Dorsolateral prefrontal cortex (tissue), 122 donors: ENCODE measurements at places on chromosomes 16 and 17.

DNA sequence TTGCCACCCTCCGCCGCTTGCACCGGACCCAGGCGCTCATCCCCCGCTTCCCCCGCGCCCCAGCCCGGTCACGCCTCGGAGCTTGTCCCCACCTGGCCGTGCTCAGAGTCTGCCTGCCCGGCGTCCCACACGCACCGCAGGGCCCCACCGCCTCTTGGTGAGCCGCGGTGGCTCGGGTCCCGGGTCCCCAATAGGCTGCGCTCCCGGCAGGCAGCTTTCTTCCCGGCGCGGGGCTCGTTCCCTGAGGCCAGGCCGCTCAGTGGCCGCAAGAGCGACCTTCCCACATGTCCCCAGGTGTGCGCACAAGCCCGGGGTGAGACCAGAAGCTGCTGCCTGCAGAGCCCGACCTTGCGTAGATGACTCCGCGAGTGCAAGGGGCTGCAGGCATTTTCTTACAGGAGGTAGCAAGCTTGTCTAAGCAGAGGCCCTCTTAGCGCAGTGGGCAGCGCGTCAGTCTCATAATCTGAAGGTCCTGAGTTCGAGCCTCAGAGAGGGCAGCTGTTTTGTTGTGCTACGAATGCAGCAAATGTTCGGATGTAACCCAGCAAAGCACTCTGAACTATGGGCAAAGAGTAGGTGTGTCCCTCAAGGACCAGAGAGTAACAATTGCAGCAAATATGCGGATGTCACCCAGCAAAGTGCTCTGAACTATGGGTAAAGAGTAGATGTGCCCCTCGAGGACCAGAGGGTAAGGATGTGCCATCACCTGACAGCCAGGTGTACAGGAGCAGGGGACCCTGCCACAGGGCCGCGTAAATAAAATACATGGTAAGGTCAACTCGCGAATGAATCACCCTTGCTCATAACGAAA, 15.6 kb downstream of the TLE7 start:
- no peak for DNase-seq

GRCh38 chr17:31495022-31495885, 103.8 kb downstream of the RAB11FIP4 start:
- DNase-seq: no peak

GRCh38 chr17:65389949-65390348, 171.5 kb downstream of the AXIN2 start:
- no peak for DNase-seq

DNA sequence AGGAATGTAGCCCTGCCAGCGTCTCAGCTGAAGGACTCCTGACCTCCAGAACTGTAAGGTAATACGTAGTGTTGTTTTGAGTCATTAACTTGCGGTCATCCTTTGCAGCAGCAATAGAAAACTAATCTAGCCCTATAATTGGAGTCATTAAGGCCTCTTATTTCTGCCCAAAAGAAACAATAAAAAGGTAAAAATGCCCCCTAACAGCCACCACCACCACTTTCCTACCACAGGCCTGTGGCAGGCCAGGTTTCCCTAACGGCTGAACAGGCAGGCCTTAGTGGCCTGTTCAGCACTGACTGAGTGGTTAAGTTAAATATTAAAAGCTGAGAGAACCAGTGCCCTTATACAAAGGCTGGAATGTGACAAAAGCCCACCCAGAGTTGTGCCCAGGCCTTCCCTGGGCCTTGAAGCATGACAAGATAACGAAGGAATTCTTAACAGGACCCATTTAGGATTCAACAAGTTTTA, 286.5 kb upstream of the ERCC4 start:
- DNase-seq: no peak

DNA sequence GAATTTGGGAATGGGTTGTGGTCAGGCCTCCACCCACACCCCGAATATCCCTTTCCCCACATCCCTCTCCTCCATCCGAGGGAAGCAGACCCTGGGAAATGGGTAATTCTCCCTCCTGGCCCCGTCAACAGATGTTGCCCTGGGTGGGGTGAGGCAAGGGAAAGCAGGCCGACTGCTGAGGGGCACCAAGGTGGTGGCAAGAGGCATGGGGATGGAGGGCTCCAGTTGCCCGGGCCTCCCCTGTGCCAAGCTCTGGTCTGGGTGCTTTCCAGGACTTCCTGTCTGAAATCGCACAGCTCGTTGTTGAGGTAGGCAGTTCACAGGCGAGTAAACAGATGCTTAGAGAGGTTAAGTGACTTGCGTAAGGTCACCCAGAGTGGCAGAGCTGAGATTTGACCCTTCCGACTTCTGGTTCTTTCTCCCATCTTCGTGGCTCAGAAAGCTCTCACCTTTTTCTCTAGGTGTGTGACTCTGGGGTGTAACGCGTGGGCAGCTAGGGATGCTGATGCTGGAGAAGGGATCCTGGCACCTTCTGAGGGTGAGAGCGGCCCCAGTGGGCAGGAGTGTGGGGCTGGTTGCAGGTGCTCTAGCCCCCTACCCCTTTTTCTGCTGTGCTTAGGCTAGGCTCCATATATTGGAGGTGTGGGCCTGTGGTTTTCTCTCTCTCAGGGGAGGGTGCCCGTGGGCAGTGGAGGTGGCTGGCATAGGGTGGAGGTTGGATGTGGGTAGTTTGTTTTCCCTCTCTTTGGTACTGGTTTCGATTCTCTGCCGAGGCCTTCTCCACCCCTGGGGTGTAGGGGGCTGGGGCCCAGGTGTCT, 17.2 kb downstream of the RARA start:
- DNase-seq: no peak

DNA sequence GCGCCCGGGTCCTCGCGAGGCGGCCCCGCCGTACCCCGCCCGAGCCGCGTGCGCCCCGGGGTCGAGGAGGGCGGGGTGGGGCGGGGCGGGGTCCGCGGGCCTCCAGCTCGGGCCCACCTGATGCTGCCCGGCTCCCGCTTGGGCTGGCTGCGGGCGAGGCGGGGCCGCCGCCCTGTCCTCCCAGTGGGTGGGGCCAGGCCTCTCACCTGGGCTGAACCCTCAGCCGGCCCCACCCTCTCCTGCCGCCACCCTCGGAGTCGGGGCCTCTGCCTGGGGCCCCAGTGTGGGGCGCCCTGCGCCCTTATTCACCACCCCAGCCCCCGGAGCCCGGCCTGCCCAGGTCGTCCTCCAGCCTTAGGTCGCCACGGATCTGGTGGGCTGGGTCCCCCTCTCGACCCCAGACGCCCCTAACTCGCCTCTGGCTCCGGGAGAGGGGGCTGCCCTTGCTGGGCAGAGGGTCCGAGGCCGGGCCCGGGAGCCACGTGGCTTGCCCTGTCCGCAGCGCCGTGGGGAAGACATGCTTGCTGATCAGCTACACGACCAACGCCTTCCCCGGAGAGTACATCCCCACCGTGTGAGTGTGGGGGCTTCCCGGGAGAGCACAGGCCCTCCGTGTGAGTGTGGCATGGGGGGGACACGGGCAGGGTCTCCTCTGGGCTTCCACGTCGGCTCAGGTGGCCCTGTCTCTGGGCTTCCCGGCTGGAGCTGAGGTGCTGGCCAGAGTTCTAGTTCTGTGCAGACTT, 578 bp downstream of the RAC3 start:
- DNase-seq: no peak

GRCh38 chr17:9220398-9221146, 199.3 kb downstream of the NTN1 start:
- no peak for DNase-seq

GRCh38 chr16:18003033-18003432, 333.5 kb downstream of the NPIPA8 start:
- DNase-seq: no peak

- peak; percentile 77 for DNase-seq
Measured at GRCh38 chr17:32483451-32484019, 3.3 kb upstream of the CDK5R1 start.

- no peak for DNase-seq
Measured at GRCh38 chr16:64445649-64446048, 676.2 kb downstream of the CDH11 start.

- no peak for DNase-seq
Measured at GRCh38 chr16:75380870-75381269, 52.4 kb downstream of the CFDP1 start.

DNA sequence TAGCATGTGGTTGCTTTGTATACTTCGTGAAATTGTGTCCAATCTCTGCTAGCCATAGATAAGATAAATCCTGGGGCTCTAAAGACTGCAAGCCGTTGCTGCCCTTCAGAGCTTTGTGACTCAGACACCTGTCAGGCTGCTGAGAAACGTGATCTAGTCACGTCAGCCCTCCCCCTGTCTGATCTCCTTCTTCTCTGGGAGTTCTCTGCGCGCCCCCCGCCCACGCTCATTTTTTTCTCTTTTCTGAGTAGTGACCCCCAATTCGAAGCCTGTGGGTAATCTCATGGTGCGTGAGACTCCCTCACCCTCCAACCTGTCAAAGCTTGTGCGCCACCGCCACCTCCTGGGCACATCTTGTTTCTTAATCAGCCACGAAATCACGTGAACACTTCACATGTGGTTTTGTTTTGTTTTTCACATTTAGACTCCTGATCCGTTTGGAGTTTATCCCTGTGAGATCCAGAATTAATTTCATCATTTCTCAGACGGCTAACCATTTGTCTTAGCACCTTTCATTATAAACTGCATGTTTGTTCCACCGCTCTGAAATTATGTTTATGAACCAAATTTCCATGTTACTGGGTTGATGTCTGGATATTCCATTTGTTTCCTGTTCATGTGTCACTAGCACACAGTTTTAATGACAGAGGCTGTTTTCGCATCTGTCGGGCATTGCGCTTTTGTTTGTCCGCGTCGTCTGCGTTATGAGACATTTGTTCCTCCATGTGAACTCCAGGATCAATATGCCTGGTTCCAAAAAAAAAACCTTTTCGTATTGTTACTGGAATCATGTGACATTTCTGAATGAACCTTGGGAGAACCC, 977 bp upstream of the ZNF778 start:
- peak; percentile 77 for DNase-seq

DNA sequence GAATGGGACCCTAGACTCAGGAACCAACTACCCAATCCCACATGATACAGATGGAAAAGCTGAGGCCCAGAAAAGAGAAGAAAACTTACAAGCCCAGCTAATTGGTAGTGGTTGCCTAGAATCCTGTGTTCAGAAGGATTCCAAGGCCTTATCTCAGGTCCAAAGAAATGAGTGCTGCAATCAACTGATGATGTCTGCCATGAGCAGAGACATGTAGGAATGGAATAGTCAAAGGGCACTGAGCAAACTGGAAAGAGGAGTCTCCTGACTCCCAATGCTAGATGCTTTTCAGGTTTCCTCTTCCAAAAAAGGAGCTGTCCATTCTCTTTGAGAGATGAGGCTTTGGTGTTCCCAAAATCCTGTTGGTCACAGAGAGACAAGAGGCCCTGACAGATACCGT, 210.6 kb downstream of the ZNF423 start:
- no peak for DNase-seq

- no peak for DNase-seq
Measured at GRCh38 chr17:4607773-4608187, 23.5 kb downstream of the SMTNL2 start.

GRCh38 chr16:14354561-14355351, 275.3 kb downstream of the PARN start:
- DNase-seq: no peak

- DNase-seq: no peak
Measured at GRCh38 chr17:61223725-61224124, 175.9 kb upstream of the TBX2 start.

DNA sequence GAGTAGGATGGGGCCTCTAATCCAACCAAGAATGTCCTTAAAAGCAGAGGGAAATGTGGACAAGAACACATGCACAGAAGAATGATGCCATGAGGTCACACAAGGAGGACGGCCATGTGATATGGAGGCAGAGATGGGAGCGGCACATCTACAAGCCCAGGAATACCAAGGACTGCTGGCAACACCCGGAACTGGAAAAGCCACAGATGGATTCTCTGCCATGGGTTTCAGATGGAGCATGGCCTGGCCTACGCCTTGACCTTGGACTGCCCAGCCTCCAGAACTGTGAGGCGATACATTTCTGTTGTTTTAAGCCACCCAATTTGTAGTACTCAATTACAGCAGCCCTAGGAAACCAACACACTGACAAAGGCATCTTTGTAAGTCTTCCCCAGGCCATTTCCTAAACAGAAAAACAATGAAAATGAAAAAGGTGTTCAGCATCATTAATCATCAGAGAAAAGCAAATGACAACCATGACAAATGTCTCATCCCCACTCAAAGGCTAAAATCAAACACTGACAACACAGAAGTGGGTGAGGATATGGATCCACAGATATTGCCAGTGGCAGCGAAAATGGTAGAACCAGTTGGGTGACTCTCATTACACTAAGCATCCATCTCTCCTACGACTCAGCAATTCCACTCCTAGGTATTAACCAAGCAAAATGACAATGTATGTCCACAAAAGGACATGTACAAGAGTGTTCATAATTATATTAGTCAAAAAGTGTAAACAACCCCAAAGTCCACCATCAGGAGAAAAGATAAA, 76.9 kb upstream of the CNEP1R1 start:
- no peak for DNase-seq

DNA sequence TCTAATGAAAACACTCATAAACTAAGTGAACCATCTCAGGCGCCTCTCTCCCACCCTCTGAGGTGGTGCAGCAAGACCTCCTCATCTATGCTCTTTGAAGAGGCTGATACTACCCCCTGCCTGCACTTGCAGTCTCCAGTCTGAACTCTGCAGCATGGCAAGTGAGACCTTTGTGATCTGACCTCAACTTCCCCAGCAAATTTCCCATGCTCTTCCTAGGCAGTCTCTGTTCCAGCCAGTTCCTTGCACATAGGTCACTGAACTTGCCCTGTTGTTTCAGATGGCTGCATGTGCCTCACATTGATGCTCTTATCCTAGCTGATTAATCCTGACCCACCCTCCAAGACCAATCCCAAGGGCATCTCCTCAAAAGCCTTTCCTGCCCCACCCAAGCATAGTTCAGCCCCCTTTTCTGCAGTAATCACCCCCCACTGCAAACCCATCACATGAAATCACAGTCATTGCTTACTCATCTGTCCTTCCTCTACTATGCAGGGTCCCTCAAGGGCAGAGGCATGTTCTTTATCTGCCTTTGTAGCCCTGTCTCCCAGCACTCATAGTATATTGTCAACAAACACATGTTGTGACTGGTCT, 42.0 kb downstream of the TBX21 start:
- DNase-seq: no peak

GRCh38 chr16:1150511-1150982, 2.4 kb upstream of the CACNA1H start:
- no peak for DNase-seq
